ENCODE measurements at places on chromosomes 6 and 20.
A peak's percentile ranks its signal among the peaks of the same experiment; 100 is the strongest.

DNA sequence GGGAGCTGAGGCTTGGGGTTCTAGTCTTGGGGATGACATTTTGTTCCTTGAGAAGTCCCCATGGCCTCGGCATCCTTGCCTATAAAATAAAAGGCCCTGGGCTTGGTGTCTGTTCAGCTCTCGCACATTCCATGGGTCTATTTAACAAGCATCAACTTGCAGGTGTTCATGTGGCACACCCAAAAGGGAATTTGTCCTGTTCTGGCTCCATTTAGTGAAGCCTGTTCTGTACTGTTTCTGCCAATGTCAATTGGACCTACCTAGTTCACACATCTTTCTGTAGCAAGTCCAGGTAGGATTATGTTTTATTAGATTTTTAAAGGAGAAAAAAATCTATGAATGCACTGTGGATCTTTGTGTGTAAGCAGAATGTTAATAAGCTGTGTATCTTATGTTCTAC, 262.0 kb downstream of the HIVEP2 start:
- DNase-seq = no peak

GRCh38 chr20:4893709-4894108, 107.6 kb downstream of the SLC23A2 start:
- DNase-seq = no peak

DNA sequence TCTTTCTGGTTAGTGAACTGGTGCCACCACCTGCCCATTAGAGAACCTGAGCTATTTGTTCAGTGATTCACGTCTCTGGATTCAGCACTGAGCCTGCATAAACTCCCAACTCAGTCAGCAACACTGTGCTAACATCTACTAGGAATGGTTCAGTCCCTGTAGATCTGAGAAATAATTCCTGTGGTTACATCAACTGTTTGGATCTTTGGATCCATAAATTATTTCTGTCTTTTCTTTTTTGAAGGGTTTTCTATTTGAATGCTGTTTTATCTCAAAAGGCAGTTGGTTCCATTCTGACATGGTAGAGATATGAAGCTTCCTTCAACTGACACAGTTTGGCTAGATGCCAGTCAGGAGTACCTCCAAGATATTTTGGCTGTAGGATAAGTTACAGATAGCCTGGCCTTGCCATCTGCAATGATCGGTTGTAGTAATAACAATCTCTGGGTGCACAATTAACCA, 125.9 kb downstream of the TRMT11 start:
- no peak for DNase-seq

GRCh38 chr20:62791301-62792181, 4.7 kb upstream of the MRGBP start:
- DNase-seq = peak; percentile 96

DNA sequence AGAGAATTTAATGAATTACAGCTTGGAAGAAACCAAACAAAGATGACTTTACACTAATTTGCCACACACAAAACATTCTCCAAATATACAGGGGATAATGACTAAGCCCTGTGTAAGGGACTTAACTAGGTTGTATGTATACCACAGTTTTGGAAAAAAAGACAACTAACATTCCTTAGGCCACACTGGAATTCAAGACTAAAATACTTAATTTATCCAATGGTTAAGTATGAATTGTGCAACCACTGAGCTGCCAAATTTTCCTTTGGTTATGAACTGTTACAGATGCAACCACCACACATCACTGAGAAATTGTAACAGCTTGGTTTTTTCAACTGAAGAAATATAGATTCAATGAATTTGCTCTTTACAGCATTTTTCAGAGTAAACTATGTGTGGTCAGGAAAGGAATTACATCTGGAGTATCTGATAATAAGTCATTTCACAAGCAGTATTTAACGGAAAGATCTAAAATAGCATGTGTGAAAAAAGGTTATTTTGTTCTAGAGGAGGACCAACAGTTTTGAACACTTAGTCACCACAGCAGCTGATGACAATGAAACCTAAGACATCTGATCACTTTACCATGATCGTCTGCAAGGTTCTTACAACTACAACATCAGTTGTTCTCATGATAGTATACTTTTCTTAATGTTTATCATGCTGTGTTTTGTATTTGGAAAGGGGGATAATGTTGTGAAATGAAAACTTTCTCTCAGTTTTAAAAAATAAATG, 318.8 kb downstream of the BCKDHB start:
- DNase-seq = no peak

DNA sequence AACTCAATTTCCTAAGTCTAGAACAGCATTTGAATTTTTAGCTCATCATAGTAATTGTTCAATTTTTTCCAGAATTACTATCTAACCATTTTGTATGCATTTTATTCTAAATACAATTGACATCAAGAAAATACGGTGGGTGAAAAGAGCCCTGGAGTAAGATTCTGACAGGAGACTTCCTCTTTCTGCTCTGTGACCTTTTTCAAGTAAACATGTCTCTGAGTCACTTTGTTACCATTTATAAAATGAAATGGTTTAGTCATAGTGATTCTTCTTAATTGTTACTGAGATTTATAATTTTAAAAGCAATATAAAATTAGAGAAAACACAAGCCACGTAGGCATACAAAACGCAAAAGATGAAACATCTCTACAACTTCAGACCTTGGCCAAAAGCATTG, 80.2 kb downstream of the PLCB1 start:
- no peak for DNase-seq

GRCh38 chr6:33816911-33817310, 13.1 kb upstream of the MLN start:
- no peak for DNase-seq

DNA sequence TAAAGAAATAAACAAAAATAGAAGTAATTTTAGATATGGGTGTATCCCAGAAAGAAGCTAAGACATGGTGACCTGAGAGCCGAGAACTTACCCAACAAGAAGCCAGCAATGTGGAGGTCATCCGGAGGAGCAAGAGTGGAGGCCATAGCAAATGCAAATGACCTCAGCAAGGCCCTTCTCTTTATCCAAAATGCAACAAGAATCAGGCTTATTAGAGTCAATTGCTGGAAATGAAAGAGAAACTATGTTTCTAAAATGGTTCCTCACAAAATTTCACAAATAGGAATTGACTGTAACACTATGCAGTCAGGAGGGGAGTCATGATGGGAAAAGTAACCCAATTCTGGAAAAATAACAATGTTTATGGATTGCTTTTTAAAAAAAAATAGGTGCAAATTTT, 90.4 kb downstream of the TNFAIP3 start:
- no peak for DNase-seq

- no peak for DNase-seq
These were observed 12.7 kb downstream of the IL22RA2 start for GRCh38 chr6:137160763-137161162.

- DNase-seq = peak; percentile 25
These were observed 54.7 kb downstream of the RRBP1 start for GRCh38 chr20:17627101-17627955.

- no peak for DNase-seq
These were observed 32.5 kb downstream of the PDYN start for GRCh38 chr20:1961374-1961773.

DNA sequence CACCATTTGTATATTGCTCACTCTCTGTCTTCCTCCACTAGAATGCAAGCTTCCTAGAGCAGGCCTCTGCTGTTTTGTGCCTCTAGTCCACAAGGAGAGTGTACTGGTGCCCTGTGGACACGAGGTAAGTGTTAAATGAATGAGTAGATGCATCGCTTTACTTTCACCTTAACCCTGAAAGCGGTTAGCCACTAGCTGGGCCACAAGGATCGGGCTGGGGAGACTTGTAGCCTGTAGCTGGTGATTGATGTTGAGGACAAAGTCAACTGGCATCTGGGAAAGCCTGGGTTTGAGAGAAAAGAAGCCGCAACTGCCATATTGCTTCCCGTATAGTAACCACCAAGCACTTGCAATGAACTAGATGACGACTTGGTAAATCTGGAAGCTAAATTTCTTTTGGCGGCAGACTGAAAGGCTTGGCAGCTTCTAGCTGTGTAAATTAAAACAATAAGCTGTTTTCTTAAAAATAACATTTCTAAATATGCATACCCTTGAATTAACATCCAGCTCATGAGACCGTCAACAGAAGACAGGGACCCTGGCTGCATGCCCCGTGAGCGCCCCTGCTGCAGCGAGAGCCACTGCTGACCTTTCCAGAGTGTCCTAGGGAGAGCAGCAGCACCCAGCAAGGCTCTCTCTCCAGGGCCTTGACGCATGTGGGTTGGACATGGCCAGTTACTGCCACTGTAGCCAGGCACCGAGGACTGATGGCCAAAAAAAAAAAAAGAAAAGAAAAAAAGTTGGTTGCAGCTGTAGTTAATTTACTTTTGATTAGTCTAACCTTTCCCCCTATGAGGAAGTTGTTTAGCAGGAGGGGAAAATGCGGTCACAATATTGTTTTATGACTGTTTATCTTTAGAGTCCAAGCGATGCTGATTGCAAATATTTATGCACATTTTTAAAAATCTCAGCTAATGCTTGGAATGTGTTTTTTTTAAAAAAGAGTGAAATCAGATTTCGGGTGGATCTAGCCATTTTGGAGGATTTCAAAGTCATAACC, 315.1 kb downstream of the TFAP2C start:
- DNase-seq = no peak

DNA sequence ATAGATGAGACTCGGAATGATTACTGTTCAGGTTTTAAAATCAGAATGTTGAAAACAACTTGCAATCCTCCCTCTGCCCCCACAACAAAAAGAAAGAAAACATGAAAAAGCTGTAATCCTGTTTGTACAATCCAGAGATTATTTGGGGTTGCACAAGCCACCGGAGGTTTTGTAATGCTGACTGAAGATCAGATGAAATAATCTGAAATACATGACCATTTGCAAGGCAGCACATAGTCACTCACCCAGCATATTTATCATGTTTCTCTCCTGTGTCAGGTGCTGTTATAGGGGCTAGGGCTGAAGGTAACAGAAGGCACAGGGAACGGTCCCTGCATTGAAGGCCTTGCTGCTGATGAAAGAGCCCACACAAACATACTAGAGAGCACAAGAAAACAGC, 85.3 kb downstream of the SIM1 start:
- no peak for DNase-seq

DNA sequence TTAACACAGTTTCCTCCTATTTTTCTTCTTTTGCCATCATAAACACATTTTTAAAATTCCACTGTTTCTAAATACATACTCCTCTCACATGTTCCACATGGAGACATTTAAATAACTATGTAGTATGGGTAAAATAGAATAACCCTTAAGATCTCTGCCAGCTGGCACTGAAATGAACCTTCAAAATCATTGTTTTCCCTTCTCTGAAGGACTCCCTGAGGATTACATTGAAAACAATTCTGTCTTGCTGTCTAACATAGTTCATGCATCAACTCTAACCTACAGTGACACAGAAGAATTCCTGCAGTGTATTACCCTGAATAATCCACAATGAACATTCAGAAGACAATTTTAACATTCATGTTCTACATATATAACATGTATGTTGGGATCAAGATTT, 1361.8 kb upstream of the CITED2 start:
- no peak for DNase-seq

- no peak for DNase-seq
These were observed 34.2 kb downstream of the PIM1 start for GRCh38 chr6:37204014-37204751.

GRCh38 chr6:159952289-159953005, 16.4 kb upstream of the IGF2R start:
- DNase-seq = peak; percentile 77

All from ELF-1 (cell line).